Dorsolateral prefrontal cortex (tissue), 122 donors: ENCODE measurements at places on chromosomes 16 and 17. TPM values are rescaled to one million over a fixed set of nuclear protein-coding genes. Genes with fewer than 3 reads are reported as not detected.

Gene CHST5
- 2.4 TPM for total RNA-seq

Gene DPEP3
- total RNA-seq, result not detected

Gene GPRC5C
- total RNA-seq, result 21.6 TPM

Gene CDH15
- not detected for total RNA-seq

Gene ITGAD
- total RNA-seq, result not detected

Gene TAT
- total RNA-seq, result not detected

Gene AANAT
- total RNA-seq, result not detected

Gene E2F4
- 47.2 TPM for total RNA-seq

Gene PAQR4
- total RNA-seq, result 69.1 TPM

Gene PRRT2
- 190 TPM for total RNA-seq

Gene SECTM1
- total RNA-seq, result 0.91 TPM

Gene NPIPB6
- total RNA-seq, result 9.2 TPM

Gene QPRT
- 15.6 TPM for total RNA-seq
